ENCODE measurements at places on chromosomes 2 and 18.

- no peak for DNase-seq
Measured at GRCh38 chr18:78241535-78242253, 737.9 kb upstream of the SALL3 start.

GRCh38 chr2:194383401-194383800, 1273.6 kb upstream of the SLC39A10 start:
- DNase-seq: no peak

- no peak for DNase-seq
Measured at GRCh38 chr2:141714496-141714895, 416.3 kb downstream of the LRP1B start.

- DNase-seq: peak; percentile 66
Measured at GRCh38 chr18:56575819-56576663, 62.4 kb downstream of the TXNL1 start.

DNA sequence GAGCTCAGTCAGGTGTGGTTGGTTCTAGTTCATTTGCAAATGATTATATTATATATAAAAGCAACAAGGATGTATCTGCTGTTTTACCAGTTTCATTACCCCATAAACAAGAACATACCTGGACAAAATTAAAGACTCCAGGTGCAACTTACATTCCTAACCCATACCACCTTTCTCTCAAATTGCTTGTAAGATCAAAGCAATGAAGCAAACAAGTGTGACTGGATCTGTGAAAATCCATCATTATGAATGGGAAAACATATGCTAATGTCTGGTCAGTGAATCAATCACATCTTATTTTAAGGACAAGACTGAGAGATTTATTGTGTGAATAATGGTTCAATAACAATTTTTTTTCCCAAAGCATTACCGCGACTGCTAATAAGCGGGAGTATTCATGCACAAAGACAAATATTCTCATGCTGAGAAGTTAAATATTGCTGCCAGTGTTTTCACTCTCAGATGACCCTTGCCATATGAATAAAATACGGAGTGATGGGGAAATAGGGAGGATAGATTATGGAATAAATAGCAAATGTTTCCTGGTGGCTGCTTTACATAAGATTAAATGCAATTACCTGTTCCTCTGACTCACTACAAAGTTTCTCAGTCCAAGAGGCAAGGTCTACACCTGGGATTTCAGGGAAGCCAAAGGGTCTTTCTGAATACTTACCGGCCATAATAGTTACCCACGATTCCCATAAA, 59.3 kb downstream of the WDR75 start:
- no peak for DNase-seq

DNA sequence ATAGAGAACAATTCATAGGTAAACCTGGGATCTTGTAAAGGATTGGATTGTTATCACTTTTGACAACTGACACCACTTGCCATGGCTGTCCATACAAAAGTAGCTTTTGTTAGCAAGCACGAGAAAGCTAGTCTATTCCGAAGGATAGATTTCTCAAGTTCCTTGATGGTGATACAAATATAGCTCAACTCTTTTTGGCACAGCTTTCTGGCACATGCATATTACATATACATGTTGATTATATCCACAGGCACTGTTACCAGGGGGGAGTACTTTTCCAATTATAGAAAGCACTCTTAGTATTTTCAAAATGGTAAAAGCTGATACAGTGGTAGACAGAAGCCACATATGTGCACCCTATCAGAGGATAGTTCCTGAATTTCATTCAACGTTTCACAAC, 168.9 kb downstream of the UPP2 start:
- no peak for DNase-seq

- no peak for DNase-seq
Measured at GRCh38 chr2:9972621-9973479, 21.4 kb downstream of the GRHL1 start.

- no peak for DNase-seq
Measured at GRCh38 chr2:26008851-26009566, 24.9 kb upstream of the RAB10 start.

- DNase-seq: no peak
Measured at GRCh38 chr2:68738906-68739594, 4.4 kb downstream of the ARHGAP25 start.

- DNase-seq: no peak
Measured at GRCh38 chr2:168727904-168728470, 74.5 kb upstream of the NOSTRIN start.

DNA sequence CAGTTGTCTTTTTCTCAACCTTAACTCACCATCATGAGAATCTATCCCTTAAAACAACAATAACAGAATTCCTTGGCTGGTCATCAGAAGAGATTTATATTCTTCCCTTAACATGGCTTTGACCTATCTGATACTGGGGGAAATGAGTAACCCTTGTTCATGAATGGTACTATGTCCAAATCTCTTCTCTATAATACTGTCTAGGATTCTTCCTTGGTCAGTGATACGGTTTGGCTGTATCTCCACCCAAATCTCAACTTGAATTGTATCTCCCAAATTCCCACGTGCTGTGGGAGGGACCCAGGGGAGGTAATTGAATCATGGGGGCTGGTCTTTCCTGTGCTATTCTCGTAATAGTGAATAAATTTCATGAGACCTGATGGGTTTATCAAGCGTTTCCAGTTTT, 282.0 kb upstream of the SIX2 start:
- DNase-seq: no peak

DNA sequence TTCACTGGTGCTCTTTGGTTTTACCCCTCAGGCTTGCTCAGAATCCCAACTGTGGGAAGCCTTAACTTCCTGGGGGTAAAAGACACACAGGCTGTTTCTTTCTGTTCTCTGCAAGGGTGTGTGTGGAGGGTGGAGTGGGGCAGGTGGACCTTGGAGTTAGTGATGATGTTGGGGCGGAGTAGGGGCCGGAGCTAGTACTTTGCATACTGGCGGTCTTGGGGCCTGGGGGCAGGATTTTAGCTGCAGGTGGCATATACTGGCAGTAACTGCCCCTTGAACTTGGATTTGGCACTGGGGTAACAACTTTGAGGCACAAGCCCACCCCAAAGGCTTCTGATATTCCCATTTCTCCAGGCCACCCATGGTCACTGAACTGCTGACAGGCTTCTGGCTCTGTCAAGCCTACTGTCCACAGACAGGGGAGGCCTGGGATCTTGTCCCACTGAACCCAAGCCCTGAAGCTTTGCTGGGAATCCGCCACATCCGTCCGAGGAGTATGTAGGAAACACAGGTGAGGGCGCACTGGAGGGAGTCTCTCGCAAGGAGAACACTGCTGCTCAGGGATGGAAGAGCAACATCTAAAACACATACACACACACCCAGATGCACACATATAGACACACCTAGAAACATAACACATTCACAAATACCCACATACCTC, 258.9 kb downstream of the DYSF start:
- no peak for DNase-seq

DNA sequence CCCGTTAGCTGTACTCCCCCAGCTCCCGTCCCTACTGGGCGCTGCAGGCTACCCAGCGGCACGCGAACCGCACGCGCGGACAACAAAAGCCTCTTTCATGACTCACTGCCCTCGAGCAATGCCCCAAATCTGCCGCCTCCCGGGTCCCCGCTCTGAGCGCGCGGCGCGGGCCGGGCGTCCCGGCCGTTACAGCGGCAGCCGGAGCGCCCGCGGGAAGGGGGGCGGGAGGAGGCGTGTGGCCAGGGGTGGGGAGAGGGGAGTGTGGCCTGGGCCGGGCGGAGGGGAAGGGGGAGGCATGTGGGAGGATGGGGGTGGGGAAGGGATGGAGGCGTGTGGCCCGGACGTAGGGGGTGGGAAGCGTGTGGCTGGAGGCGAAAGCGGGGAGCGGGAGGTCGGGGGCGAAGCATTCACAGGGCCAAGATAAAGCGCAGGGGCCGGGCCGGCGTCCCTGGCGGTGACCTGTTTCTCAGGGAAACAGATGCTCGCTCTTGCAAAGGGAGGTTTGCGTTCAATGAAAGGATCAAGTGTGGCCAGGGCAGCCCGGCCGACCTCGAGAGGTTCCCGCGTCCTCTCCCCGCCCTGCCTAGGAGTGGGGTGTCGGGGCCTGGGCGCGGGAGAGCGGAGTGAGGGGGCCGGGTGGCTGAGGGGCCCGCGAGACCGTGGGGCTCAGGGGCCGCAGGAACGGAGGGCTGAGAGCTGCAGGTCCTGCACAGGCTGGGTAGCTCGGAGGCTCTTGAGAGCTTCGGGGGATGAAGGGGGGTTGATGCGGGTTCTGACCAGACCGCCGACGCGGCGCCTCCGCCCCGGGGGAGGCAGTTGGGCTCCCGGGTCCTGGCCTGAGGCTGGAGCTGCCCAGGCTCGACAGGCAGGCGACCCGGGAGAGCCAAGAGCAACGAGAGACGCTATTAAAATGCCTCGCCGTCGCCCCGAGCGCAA, 3.5 kb upstream of the NEUROD1 start:
- no peak for DNase-seq

DNA sequence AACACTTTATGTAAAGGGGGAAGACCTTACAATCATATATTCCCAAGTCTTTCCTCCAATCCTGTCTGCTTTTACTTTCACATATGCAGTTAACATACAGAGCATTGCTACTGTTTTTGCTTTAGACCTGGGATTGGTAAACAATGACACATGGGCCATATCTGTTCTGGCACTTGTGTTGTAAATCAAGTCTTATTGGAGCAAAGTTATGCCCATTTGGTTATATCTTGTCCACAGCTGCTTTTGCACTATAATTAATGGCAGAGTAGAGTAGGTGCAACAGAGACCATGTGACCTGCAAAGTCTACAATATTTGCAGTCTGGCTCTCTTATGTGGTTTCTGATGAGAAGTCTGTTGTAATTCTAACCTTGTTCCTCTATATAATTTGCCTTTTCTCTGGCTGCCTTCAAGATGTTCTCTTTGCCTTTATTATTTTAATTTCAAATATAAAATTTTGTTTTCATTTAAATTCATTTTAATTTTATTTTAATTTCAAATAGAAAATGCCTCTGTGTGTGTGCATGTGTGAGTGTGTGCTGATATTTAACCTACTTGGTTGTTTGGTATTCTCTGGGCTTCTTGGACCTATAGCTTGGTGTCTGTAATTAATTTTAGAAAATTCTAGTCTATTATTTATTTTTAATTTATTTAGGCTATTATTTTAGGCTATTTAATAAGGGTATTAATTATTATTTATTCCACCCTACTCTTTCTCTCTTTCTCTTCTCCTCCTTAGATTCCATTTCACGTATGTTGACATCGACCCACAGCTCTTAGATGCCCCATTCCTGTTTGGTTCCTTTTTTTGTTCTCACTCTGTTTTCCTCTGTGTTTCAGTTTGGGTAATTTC, 16.8 kb upstream of the LPIN1 start:
- DNase-seq: no peak

- no peak for DNase-seq
Measured at GRCh38 chr18:12443551-12443950, 35.8 kb downstream of the PRELID3A start.

DNA sequence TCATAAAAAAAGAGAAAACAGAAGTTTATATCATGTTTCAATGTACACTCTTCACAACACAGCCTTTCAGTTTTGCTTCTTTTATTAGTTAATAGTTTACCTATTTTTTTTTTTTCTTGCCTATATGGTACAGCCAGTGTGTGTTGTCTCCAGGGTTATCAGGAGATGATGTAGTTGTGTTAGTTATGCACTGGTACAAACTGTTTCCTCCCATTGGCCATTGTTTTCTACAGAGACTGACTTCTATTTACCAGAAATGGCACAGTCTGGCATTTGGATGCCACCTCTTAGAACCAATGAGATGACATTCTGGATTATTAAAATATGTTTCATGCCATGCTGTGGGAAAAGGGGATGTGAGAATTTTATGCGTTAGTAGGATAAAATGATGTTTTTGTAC, 339.4 kb downstream of the PLCL1 start:
- DNase-seq: no peak

DNA sequence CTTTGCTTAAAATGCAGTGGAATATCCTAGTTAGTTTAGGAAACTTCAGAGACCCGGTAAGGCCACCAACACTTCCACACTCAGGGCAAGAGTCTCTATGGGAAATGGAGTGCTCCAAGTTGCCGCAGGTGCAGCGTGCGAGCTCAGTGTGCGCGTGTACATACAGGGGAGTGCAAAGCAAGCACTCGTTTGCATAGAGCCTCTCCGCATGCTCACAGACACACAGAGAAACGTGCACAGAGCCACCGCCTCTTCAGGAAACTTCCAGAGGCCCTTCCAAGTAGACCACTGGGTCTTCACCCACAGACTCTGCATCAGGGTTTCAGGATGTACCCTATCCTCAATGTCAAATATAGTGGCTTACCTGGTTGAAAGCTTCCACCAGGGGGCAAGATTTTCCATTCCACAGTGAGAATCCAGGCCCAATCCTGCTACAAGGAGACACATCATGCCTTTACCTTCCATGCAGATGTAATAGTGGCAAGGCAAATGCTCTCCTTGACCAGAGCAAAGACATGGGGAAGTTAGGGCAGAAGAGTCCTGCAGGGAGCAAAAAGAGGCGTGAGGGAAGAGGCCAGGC, 513.0 kb upstream of the MYT1L start:
- no peak for DNase-seq

- no peak for DNase-seq
Measured at GRCh38 chr2:152413228-152414030, 78.5 kb downstream of the FMNL2 start.

DNA sequence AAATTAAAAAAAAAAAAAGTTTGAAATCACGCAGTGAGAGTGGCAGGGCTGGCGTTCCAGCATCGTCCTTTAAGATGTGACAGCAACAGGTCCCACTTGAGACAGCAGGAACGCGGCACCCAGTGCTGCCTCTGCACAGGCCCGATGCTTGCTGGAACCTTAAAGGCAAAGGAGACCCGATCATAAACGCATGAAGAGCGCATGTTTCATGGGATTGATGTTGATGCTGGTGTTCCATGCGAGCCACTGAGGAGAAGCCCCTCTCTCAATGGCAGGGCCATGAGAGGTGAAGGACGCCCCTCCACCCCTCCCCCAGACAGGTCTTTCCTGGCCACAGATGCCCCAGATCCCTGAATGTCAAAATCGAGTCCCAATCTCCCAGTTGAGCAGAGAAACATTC, 17.9 kb upstream of the ALPI start:
- no peak for DNase-seq

GRCh38 chr2:45647356-45647755, 4.1 kb upstream of the PRKCE start:
- DNase-seq: no peak

DNA sequence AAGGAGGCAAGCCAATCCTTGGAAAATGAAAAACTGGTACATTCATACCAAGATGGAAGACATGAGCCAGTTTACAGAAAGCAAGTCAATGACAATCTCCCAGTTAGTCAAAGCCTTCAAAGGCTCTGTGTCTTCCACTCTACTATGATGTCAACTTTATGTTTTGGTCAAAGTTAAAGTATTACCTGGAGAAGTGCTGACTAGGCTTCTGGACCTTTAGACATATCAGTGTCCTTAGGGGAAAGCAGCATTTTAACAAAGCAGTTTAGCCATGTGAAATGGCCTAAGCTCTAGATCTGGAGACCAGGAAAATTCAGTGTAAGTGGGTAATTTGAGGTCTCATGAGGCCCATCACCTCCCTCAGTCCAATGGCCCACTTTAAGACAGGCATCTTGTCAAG, 30.8 kb downstream of the AAK1 start:
- DNase-seq: no peak

- no peak for DNase-seq
Measured at GRCh38 chr2:44894058-44894457, 47.4 kb upstream of the SIX3 start.

- DNase-seq: no peak
Measured at GRCh38 chr18:59060551-59060950, 79.1 kb upstream of the SEC11C start.

GRCh38 chr2:6855860-6856547, 9.7 kb downstream of the CMPK2 start:
- no peak for DNase-seq

Data from NCI-H1105 treated with DMSO at 0.1 percent for 48 hours (cell line).